ENCODE measurements at places on chromosomes 6 and 20.

DNA sequence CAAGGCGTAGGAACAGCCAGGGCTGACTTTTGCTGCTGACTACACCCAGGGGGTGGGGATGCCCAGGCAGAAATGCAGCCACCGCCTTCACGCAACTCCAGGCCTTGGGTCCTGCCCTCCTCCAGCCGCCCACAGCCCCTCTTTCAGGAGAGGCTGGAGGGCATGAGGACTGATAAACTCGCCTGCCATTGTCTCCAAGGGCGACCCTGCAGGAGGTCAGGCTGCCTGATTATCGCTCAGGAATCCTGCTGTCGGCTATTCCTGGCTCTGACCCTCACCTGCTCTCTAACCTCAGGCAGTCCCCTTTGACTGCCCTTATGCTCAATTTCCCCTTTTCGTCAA is 62.0 kb upstream of the HDDC2 start:
- DNase-seq = no peak

GRCh38 chr6:33877982-33878535 is 74.3 kb upstream of the MLN start:
- no peak for DNase-seq

GRCh38 chr6:108435391-108435790 is 125.3 kb upstream of the FOXO3 start:
- no peak for DNase-seq

- DNase-seq = peak; percentile 60
Observed at GRCh38 chr20:23995905-23996666, 7.5 kb upstream of the GGTLC1 start.

DNA sequence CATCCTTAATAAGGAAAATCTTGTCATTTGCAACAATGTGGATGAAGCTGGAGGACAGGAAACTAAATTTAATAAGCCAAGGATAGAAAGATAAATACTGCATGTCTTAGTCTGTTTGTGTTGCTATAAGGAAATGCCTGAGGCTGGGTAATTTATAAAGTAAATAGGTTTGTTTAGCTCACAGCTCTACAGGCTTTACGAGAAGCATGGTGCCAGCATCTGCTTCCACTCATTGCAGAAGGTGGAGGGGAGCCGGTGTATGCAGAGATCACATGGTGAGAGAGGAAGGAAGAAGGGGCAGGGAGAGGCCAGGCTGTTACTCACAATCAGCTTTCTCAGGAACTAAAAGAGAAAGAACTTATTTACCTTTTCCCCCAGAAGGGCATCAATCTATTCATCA is 118.9 kb upstream of the SMLR1 start:
- DNase-seq = no peak

DNA sequence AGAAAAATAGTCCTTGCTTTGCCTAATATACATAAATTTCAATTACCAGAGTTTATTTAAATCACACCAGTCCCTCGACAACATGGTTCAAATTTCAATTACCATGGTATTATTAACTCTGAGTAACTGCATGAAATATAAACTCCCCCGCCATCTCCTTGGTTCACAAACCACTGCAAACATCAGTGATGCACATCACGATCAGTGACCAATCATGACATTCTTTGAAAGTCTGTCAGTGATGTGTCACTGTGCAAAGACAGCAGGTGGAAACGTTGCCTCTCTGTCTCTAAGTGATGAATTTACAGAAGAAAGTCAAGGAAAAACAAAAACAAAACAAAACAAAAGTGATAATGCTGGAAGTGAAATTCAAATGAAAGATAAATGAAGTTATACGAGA is 86.7 kb downstream of the TASP1 start:
- no peak for DNase-seq

GRCh38 chr6:43747784-43748183 is 22.2 kb upstream of the VEGFA start:
- no peak for DNase-seq

DNA sequence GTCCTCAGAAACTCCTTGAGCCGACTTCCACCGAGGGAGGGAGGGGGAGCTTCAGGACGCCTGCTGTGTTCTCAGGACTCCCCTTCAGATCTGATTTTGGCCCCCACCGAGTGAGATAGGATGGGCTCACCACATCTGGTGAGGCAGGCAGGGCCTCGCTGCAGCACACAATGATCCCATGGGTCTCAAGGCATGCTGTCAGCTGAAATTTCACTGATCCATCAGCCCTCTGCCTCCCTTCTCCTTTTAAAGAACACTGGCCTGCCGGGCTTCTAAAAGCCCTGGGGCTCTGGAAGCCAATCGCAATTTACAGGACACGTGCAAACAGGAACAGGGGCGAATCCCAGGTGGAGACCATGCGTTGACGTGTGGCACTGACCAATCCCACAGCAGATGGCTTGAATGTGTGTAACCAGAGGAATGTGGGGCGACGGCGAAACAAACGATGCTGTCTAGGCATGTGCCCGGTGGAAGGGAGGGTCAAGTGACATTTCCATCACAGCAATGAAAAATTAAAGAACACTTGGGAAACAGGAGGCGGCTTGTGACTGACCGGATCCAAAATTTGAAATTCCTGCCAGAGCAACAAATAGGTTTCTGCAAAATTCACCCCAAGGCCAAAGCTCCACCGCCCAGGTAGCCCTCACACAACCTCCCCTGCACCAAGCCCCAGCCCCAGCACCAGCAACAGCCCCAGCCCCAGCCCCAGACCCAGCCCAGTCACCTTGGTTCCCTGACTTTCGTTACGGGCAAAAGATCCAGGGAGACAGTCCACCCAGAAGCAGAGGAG is 167.1 kb upstream of the ZNF337 start:
- DNase-seq = no peak

DNA sequence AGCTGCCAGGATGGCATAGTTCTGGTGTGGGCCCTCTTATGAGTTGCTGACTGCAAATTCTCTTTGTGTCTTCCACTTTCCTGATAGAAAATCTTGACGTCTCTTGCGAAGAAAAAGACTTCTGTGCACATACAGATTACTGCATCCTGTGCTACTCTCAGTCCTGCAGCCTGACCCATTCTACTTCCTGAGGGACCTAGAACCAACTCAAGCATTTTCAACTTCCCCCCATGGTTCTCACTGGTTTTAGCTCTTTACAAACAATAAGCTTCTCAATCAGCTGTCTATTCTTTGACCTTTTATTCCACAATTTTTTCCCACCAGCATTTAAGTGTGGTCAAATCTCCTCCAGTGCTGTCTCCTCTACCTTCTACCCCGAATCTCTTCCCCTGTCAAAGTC is 13.4 kb upstream of the KLHL32 start:
- no peak for DNase-seq

DNA sequence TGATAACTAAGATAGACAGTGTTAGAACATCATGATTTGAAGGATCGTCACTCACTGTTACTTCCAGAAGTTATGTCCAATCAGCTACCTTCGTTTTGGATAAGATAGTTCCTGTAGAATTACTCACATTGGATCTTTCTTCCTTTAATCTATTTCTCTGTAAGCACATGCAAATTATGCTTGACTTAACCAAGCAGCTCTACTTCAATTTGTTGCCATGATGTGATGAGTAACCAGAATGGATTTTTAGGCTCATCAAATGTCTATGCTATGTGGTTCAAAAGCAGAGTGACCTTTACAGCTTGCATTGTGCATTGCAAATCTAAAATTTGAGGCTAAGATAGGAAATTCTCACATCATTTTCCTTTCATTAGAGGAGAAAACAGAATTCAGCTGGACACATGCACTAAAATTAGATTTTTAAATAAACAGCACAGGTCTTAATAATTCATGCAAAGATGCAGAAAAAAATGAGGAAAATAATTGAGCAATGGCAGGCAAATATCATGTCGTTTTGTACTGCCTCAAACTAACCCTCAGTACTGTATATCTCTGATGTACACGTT is 76.7 kb upstream of the ZFP64 start:
- no peak for DNase-seq

DNA sequence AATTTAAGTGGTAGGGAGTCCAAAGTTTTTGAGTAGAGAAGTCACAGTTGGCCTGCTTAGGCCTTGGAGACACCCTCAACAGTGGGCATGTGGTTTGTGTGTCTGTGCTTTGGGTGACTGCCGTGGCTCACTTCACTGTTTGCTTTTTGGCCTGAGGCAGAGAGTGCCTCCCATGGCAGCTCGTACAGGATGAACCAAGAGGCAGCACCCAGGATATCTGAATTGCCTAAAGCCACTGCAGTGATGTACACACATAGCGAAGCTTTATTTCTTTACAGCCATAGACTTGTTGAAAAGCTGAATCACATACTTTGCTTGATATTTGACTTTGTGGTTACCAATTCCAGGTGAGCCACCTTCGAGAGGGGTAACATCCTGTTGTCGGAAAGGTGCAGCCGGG is 21.6 kb downstream of the RREB1 start:
- peak; percentile 49 for DNase-seq

- DNase-seq = peak; percentile 58
Observed at GRCh38 chr6:110635096-110635495, 158.7 kb upstream of the SLC22A16 start.

DNA sequence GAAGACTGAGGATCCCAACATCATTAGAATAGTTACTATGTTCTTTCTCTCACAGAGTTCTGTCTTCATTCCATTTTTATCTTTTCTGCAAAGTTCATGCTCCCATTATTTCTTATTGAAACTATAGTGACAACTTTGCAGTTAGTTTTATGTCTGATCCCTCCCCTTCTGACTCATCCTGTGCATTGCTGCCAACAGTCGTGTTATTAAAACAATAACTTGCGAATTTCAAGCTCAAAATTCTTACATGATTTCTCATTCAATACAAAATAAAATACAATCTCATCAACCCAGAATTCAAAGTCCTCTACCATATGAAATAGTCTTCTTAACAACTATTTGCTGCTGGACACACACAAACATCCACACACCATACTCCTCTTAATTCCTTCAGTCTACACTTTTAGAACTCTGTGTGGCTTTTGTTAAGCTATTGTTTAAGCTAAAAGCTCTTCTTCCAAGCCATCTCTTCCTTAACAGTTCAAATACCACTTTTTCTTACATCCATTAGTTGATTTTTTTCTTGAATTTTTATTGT is 261.4 kb upstream of the IRAK1BP1 start:
- no peak for DNase-seq

- no peak for DNase-seq
Observed at GRCh38 chr20:63517376-63518309, 2.9 kb upstream of the PPDPF start.

- no peak for DNase-seq
Observed at GRCh38 chr6:70956451-70957283, at the start of gene B3GAT2. Gene B3GAT2 (minus strand): TSS chr6:70957060. CDS start chr6:70956429, 631 bp downstream.
